KG1 (cell line): ENCODE measurements at places on chromosomes 11 and 22.

GRCh38 chr11:46361283-46362155 lies 14.3 kb downstream of the DGKZ start:
- DNase-seq: peak; percentile 52

- DNase-seq: no peak
Measured at GRCh38 chr11:85960678-85961077, 105.5 kb downstream of the CCDC83 start.

DNA sequence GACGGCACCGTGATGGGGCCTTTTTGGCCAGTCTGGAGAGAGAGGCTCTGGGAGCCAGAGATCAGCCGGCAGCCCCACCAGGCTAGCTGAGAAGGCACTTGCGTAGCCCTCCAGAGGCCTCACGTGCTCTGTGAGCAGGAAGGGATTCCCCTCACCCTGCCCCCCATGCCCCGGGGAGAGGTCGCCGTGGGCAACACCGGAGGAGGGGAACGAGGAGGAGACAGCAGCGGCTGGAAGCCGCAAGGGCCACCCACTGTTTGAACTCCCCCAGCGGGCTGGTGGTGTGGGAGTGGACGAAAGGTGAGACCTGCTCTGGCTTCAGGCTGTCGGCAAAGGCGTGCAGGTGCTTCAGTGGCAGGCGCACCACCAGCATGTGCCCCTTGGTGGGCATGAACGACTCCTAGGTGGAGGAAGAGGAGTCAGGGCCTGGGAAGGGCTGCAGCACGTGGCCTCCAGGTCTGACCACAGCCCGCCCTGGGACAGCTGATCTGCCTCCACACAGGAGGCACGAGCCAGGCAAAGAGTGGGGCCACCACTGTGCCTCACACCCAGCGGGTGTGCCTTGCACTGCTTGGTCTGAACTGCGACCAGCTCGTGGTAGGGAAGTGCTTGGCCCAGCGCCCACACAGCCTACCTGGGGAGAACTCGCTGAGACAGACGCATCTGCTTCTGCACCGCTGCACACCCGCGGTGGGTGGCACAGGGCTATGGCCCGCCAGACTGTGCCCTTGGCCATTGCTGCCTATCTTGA lies 99.9 kb downstream of the MED15 start:
- no peak for DNase-seq

- no peak for DNase-seq
Measured at GRCh38 chr22:44915441-44915840, 94.4 kb downstream of the PHF21B start.

DNA sequence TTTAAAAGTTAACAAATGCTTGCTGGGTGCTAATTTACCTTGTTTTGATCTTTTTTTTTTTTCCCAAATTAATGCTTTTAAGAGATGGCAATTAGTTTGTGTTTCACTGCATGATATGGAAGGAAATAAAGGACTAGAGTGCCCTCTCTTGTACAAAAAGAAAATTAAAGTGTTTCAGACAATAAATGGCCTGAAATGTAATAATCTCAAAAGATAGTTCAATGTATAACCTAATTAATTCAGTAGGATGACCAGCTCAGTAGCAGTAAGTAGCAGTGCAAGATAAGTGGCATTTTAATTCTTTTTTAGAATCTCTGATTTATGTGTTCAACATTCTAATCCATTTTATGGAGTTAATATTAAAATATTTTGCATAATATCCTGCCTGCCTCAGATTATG lies 39.9 kb upstream of the MYO18B start:
- no peak for DNase-seq

DNA sequence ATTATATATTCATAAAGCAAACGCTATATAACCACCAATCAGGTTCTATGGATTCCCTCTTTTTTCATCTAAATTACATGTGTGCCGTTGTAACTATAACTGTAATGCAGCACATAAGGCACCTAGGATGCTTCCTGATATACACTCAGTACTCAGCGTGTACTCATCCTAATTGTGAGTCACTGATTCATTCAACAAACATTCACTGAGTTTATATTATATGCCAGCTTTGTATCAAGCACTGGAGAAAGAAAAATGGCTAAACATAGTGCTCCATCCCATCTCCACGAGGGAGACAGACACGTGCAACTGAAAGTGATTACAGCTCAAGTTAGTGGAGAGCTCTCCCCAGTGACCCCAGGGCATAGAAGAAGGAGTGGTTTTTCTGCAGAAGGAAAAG lies 49.9 kb upstream of the SYN3 start:
- DNase-seq: no peak

- no peak for DNase-seq
Measured at GRCh38 chr22:45807156-45807915, 135.7 kb downstream of the ATXN10 start.

- DNase-seq: no peak
Measured at GRCh38 chr11:120281143-120281795, 41.3 kb downstream of the POU2F3 start.

DNA sequence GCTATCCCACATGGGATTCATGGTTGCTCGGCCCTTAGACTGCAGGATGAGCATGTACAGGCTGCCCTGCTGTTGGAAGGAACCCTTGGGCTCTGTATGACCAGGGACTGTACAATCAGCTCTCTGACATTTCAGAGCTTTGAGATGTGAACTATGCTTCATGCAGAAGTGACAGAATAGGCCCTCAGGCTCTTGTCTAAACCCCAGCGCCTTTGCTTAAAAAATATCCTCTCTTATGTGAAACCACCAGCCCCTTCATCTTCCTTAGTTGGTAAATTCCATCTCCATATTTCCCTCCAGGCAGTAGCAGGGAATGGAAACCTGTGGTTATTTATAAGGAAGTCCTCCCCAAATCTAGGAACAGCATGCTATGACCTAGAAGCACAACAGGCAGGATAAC lies 78.9 kb upstream of the PLET1 start:
- no peak for DNase-seq

GRCh38 chr11:10032935-10033334 lies 261.1 kb downstream of the SBF2 start:
- DNase-seq: no peak

GRCh38 chr11:16986434-16987204 lies 27.6 kb downstream of the PLEKHA7 start:
- no peak for DNase-seq

- no peak for DNase-seq
Measured at GRCh38 chr11:15890031-15890713, 466.2 kb downstream of the SOX6 start.

- no peak for DNase-seq
Measured at GRCh38 chr11:62574363-62575071, 826 bp upstream of the EEF1G start.

- DNase-seq: no peak
Measured at GRCh38 chr11:120906766-120907165, 117.1 kb upstream of the TBCEL start.

DNA sequence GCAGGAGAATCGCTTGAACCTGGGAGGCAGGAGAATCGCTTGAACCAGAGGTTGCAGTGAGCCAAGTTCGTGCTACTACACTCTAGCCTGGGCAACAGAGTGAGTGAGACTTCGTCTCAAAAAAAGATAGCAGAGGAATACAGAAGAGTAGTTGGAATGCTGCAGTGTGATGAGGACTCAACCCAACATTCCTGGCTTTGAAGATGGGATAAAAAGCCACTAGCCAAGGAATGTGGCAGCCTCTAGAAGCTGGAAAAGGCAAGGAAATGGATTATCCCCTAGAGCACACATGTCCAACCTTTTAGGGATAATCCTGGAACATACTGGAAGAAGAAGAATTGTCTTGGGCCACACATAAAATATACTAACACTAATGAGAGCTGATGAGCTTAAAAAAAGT lies 13.9 kb downstream of the SLC25A17 start:
- no peak for DNase-seq

- DNase-seq: no peak
Measured at GRCh38 chr11:128415539-128415938, 171.8 kb downstream of the ETS1 start.

GRCh38 chr11:134499990-134500389 lies 87.9 kb upstream of the B3GAT1 start:
- DNase-seq: no peak

DNA sequence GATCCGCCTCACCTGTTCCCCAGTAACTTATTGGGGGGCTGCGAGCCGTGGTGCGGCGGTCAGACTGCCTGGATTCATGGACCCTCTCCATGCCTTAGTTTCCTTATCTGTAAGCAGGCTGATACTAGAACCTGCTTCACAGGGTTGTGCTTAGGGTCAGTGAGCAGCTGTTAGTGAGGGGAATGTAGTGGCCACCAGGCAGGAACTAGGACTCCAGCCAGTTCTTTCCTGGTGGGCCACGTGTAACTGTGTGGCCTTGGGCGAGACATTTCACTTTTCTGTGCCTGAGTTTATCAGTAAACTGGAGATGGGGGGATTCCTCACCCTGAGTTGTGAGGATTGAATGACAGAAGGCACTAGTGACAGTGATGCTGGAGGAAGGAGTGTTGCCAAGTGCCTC lies 24.8 kb downstream of the MCM5 start:
- DNase-seq: no peak

GRCh38 chr11:5500393-5500801 lies 9.4 kb downstream of the UBQLN3 start:
- DNase-seq: no peak

DNA sequence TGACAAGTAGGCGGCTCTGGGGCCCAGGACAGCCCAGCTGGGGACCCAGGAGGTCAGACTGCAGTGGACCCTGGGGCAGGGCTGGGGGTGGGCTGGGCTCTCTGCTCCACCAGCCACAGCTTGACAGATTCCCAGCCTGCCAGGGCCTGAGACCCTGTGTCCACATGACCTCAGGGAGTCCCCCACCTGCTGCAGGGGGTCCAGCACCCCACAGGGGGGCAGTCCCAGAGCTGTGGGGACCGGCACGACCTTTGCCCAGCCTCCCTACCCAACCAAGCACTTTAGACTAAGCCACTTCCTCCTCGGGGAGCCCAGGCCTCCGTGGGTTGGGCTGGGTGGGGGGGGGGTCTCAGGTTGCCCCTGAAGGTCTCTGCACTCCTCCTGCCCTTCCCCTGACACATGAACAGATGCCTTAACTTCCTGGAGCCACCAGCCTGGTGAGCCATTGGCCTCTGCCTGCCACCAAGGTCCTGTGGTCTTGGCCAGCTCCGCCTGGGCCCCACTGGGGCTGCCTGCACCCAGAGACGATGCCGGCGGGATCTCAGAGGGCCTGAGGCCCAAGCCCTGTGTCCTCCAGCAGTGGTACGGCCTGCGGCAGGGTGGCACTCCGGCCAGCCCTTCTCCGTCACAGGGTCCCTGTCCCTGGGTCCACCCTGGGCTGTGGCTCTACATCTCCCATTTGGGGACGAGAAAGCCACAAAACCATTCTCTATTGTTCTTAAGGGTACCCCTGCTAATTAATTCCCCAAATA lies 3.4 kb downstream of the CCDC188 start:
- no peak for DNase-seq

- DNase-seq: no peak
Measured at GRCh38 chr11:63760487-63761079, 8.0 kb downstream of the ZFTA start.

GRCh38 chr11:131760091-131761061 lies 390.0 kb downstream of the NTM start:
- DNase-seq: no peak

DNA sequence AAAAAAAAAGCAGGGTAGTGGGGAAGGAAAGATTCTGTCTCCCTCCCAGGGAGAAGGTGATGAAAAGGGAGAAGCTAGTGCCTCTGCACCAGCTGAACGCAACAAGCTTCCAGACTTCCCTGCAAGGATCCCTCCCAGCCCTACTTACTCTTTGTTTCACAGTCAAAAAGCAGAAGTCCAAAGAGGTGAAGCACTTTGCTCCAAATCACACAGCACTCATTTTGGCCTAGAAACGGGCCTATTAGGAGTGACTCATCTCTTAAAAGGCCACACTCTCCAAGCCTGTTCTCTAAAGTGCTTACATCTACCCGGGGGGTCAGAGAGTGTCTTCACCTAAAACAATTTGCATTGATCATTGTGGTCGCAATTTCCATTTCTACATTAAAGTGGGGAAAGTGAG lies 17.7 kb upstream of the GRK3 start:
- DNase-seq: no peak

DNA sequence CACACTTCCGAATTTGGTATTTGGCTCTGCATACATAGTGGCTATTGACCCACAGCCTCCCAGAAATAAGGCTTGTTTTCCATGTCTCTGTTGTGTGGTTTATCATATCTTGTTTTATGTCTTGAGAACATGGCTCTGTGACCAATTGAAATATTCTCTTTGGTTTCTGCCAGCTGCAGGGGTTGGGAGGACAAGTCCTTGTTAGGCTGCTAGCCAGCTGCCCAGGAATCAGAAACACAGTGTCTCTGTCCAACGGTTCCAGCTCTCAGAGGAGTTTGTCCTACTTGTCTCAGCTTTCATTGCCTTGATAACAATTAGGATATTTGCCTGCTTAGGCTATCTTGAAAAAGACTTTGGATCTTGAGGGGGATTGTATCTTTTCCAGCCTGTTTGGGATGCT lies 6.0 kb upstream of the SLC7A4 start:
- DNase-seq: no peak

DNA sequence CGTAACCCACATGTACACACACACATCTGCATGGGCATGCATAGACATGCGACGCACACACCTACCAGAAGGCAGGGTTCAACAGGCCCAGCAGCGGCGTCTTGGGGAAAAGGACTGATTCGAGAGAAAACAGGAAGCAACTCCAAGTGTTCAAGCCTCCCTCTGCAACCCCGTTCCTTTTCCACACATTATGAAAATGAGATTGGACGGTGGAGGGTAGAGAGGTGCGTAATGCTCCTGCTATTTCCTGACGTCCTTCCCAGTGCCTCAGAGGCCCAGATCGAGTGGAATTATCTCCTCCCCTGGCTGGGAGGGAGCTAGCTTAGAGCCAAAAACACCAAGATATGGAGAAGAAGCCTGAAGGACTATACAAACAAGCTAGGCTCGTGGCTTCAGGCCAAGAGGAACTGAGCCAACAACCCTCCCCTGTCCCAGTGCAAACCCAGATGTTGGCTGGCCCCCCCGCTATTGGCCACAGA lies 289.2 kb downstream of the MN1 start:
- no peak for DNase-seq

DNA sequence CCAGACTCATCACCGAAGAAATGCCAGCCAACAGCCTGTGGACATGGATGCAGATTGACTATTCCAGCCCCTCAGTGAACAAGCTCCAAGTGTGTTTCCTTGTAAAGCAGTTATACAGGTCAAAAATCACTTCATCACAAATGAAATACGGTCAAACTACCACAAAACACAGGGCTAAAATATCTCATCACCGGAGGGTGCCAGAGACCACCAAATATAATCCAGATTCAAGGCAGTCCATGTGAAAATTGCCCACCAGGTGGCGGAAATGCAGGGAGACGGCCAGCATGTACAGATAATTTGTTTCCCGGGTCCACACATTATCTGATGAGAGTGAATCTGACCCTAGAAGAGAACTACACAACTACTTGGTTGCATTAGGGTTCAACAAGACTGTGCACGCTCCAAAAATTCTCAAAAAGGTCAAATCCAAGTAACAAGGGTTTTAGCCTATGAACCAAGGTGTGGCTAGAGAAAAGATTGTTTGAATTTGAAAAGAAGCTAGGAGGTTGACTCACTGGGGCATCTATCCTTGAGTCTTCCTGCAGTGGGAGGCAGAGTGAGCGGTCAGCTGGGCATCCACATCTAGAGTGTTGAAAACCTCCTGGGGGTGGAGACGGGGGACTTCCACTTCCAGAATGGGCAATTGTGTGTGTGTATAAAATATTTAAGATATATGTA lies 71.7 kb downstream of the IGLL5 start:
- peak; percentile 28 for DNase-seq

GRCh38 chr22:31329453-31330215 lies 16.5 kb downstream of the PATZ1 start:
- no peak for DNase-seq
